Pancreas (tissue), 10 donors: ENCODE measurements at places on chromosomes 12 and 14. TPM values are rescaled to one million over a fixed set of nuclear protein-coding genes. Genes with fewer than 3 reads are reported as not detected.

SLC5A8 gene
- not detected for total RNA-seq

GCH1 gene
- 4.0 TPM for total RNA-seq

GLIPR1L2 gene
- total RNA-seq, result 0.58 TPM

KIF5A gene
- 0.67 TPM for total RNA-seq

CLEC2A gene
- total RNA-seq, result not detected

DNA sequence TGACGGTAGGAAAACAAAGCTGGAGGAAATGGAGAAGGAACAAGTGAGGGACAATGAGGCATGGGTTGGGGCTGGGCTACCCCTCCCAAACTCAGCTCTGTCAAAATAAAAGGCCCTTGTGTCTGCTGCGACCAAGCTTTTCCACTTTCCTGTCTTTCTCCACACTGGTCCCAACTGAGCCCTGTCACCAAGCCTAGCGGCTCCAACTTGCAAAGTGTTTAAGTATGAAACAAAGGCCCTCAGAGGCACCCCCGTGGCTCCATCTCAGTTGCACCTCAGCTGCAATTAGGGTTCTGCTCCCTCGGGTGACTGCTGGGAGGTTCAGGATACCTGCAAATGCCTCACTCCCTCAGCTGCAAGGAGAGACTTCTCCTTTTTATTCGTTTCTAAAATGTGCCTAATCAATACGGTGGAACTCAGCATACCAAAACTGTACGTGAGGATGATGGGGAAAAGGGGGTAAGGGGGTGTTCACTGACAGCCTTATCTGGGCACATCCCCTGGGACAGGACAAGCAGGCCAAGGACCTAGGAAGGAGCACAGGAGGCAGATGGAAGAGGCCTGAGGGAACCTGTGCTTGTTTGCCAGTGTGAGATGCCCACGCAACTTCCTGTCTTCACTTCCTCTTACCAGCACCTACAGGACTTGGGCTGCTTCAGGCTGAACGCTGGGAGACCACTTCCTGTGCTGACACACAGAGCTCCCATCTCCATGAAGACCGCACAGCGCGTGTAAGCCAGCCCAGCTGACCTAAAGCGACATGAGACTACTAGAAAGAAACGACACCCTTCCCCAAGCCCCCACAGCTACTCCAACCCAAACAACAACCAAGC is 8.9 kb downstream of the VAMP1 start:
- no peak for DNase-seq

DNA sequence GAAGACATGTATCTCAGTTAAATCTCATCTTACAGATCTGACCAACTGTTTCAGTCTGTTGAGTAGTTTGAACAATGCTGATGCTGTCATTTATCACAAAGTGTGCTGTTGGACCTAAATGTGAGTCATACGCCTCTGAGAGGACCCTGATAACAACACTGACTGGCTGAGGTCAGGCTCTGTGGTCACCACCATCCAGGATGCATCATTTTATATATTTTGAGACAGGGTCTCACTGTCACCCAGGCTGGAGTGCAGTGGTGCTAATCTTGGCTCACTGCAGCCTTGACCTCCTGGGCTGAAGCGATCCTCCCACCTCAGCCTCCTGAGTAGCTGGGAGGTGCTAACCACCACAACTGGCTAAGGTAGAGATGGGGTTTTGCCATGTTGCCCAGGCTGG is 181.0 kb upstream of the RGS6 start:
- DNase-seq, result no peak

DNA sequence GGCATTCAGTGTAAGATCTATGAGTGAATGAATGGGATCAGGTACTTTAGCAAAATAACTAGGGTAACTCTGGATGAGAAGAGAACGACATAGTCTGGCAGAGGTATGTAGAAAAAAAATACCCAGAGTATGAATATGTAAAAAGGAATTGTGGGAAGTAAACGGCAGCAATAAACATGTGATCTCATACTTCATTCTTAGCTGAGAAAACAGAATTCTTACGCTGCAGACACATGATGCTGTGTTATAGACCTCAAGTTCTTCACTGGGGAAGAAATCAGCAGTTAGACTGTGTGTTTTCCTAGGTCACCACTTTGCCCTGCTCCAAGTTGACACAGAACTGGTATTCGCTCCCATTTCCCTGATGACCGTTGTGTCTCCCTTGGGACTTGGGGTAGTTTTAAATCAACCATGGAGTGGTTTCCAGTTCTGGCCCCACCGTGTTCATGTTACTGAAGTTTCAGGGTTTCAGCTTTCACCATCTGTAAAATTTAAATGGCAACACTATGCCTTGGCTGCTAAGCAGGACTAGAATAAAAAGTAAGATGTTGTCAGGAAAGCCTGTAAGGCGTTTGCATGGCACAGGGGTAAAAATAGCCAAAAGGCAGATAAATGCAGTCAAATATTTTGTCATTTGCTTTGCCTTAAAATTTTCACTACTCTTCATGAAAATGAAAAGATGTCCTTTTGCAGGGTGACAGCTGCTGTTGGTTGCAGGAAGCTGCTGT is 223.7 kb downstream of the PELI2 start:
- no peak for DNase-seq

GRCh38 chr12:68361953-68362352 is 29.8 kb upstream of the MDM1 start:
- DNase-seq, result no peak

- DNase-seq, result no peak
These were observed 24.5 kb downstream of the MMP17 start for GRCh38 chr12:131852551-131853299.

DNA sequence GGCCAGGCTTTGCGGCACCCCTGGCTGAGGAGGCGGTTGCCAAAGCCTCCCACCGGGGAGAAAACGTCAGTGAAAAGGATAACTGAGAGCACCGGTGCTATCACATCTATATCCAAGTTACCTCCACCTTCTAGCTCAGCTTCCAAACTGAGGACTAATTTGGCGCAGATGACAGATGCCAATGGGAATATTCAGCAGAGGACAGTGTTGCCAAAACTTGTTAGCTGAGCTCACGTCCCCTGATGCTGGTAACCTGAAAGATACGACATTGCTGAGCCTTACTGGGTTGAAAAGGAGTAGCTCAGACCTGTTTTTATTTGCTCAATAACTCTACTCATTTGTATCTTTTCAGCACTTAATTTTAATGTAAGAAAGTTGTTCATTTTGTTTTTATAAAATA is 9.9 kb downstream of the DYRK2 start:
- no peak for DNase-seq

- no peak for DNase-seq
These were observed 61.4 kb downstream of the MYF5 start for GRCh38 chr12:80778005-80778541.

DNA sequence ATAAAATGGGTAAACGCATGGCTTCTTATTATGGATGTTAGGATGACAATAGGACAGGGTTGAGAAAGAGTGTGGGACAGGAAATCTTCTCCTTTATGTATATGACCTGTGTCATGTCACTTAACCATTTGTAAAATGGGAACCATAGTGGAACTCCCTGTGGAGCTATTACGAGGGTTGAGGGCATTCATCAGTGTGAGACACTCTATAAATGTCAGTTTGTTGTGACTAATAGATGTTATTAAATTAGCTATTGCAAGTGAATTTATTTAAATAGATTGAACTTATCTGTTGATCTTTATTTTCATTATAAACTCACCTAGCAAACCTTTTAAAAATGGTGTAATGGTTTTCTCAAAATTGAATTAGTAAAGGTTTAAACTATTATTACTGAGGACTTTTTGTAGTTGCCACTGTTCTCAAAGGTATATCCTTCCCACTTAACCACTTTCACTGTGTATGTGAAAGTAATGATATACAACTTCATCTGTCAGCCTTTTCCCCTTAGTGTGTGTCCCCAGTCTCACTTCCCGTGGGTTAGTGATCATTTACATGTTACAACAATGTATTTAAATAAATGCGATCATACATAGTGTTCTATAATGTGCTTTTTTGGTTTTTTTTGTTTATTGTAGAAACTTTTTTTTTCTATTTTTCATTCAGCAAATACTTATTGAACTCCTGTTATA is 17.1 kb downstream of the HELB start:
- DNase-seq, result no peak

DNA sequence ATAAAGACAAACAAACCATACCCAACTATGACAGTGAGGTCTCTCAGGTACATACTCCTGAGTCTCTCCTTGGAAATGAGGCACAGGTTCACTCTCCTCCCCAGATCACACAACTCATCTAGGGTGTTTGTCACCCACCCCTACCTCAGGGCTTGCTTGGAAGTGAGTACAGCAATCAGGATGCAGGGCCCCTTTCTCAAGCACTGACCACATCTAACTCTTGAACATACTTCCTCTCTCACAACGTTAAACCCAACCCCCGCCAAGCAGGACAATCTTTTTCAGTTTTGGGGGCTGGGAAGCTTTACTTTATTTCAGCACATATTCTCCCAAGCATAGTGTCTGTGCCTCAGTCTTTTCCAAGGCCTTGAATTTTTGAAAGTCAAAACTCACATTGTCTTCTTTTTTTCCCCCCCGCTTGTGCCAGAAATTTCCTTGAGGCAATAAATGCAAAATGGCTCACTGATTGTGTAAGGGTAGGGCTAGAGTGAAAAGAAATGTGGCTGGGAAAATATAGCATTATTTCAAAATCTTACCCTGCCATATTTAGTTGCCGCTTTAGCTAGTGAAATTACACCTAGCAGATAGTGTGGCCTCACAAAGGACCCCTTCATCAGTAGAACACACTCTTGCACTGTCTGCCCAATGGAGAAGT is 2.4 kb upstream of the GPR65 start:
- no peak for DNase-seq

DNA sequence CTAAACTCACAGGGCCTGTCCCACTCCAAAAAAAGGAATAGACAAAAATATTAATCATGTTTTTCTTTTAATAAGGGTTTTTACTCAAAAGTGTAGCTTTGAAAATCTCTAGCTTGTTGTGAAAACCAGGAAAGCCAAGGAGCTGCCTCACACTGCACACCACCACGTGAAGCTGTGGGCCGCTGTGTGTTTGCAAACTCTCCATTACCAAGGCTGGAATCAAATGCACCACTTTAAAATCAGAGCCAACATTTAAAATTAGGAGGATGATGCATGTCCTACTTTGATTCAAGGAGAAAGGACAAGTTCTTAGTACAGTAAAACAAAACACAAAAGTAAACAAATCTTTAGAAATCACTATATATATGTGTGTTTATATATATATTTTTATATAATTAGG is 83.0 kb downstream of the SETD3 start:
- no peak for DNase-seq

DNA sequence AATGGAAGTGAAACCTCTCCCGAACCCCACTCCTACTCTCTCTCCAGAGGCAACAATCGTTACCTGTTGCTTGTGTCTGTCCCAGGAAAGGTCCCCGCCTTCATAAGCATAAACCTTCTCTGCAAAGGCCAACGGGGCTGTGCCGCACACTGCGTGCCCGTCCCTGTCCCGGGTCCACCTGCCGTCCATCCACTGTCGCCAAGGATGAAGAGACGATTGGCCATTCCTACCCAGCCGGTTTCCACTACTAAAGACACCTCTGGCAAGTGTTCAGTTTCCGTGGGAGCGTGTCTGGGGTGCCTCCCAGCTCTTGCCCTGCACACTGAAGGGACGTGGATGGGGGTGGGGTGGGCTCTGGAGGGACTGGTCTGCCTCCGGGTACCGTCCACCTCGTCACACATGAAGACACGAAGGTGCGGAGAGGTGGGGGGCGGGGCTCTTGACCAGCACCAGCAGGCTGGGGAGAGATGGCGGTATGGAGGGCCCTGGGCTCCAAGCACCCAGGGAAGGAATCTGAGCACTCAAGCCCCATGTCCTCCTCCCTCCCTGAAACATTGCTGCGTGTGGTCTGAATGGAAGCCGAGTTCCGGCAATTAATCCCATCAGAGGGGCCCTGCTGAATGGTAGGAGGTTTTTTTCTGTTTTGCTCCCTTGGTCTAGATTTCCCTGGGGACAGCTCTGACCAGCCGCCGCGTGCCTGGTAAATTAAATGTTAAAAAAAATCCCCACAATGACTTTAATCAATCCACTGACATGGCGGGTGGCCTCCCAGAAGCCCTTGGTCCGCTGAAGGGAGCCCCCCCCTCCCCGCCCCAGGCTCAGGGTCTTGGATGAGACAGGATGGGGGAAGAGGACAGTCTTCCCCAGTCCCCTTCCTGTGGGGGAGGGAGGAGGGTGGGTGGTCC is 4.1 kb upstream of the KIF26A start:
- peak; percentile 49 for DNase-seq

DNA sequence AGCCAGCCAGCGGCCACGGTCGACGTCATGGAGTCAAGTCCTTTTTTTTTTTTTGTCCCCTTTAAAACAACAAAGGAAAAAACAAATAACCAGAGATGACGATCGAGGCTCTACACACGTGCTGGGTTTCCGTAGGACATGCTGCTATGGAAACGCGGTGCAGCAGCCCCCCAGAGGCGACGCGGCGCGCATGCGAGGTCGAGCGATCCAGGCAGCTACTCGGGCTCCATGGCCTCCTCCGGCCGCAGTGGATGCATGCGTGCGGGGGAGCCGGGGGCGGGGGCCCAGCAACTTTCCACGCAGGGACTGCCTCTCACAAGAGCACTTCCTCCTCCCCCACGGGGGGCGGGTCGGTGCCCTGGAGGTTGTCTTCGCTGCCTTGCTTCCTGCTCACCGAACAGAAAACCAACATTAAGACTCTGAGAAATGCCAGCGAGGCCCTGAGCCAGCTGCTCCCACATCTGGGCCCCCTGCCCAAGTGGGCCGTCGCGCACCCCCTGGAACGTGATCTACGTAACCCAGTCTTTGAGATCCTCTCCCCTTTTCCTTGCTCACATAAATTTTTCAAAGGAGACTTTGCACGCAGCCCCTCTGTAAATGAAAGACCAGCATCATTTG is 30.7 kb downstream of the P2RX4 start:
- DNase-seq, result no peak

DNA sequence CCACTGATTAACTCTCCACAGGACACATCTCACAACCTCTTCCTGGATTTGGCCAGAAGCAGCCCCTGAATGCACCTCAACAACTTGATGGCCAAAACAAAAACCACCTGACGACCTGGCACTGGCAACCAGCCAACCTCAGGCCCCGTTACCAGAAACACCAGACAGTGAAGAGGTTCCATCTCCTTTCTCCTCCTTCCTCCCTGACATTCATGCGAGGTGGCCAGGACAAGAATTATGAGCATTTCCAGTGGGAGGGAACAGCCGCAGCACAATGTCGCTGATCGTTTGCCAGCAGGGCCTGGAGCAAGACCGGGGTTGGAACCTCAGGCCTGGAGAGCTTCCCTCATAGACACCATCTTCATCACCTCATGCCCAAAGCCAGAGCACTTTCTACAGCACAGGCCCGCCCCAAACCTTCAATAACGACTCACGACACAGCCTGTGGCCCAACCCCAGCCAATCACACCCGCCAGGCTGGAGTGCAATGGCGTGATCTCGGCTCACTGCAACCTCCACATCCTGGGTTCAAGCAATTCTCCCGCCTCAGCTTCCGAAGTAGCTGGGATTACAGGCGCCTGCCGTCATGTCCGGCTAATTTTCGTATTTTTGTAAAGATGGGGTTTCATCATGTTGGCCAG is 48.7 kb downstream of the CCDC88C start:
- no peak for DNase-seq

GRCh38 chr12:105852951-105853350 is 285.8 kb downstream of the NUAK1 start:
- DNase-seq, result no peak

DNA sequence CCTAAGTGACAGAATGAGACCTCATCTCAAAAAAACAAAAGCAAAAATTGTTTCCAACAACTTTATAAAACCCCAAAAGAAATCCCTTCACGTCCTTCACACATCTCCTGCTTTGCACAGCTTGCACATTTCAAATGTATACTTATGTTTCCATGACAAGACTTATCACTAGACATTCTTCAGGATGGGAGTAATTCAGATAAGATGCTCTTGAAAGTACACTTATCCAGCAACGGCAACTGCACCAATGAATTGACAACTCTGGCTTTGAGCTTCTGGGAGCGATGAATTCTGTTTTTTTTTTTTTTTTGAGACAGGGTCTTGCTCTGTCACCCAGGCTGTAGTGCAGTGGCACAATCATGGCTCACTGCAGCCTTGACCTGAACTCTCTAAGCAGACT is 30.8 kb upstream of the AKAP5 start:
- DNase-seq, result no peak
